IPS DF 19.7 (cell line): ENCODE measurements at places on chromosomes 7 and 10.

DNA sequence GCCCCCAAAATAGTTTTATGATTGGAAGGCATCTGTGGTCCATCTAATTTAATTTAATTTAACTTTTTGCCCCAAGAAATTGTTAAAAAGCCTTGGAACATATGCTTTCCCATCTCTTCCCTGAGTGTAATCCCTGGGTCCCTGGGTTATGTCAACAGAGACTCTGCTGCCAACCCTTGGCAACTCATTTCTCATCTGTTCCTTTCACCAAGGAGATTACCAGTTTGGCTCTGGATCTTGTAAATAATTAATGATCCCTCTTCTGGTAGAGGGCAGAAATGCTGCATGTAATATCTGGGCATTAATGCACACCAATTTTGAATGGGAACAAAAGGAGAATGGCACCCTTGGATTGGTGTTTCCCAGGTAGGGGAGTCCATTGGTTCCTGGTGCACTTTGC is 514.2 kb downstream of the CCSER2 start:
- DNase-seq: no peak

- no peak for DNase-seq
Observed at GRCh38 chr7:26609082-26609481, 255.3 kb downstream of the SKAP2 start.

DNA sequence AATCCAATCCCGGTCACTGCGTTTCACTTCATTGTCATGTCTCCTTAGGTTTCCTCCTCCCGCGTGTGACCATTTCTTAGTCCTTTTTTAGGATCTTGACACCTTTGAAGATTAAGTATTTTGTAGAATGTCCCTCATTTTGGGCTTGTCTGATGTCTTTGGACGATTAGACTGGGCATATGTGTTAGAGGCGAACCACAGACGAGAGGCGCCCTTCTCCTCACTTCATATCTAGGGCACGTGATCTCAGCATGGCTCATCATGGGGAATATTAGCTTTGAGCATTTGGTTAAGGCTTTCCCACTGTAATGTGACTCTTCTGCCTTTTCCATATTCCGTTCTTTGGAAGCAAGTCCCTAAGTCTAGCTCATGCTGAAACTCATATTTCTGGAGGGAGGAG is 59.0 kb downstream of the KCNH2 start:
- no peak for DNase-seq

DNA sequence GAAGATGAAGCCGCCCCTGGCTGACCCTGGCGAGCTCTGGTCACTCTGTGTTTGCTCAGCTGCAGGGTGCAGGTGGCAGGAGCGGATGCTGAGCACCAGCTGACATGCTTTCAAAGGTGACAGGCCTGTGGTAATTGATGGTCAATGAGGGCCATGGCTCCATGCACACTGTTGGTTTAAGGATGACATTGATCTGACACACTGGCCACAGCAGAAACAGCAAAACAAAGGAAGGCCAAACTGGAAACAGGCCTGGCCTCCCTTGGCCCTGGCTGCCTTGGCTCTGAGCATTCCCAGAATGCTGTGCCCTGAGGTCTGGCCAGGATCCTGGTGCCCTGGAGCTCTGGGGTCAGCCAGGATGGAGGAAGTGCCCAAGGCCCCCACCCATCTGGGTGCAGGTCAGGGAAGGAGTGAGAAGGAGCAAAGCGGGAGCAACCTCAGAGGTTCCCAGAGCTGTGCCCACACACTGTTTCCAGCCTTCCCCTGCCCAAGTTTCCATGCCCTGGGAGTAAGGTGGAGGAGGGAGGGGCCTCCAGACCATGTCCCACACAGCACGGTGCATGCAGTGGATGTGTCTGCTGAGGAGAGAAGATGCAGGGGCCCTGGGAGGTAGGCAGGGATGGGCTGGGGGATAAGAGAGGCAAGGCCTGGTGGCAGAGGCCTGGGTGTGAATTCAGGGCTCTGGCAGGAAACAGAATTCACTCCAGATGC is 302.2 kb downstream of the RPS24 start:
- no peak for DNase-seq

DNA sequence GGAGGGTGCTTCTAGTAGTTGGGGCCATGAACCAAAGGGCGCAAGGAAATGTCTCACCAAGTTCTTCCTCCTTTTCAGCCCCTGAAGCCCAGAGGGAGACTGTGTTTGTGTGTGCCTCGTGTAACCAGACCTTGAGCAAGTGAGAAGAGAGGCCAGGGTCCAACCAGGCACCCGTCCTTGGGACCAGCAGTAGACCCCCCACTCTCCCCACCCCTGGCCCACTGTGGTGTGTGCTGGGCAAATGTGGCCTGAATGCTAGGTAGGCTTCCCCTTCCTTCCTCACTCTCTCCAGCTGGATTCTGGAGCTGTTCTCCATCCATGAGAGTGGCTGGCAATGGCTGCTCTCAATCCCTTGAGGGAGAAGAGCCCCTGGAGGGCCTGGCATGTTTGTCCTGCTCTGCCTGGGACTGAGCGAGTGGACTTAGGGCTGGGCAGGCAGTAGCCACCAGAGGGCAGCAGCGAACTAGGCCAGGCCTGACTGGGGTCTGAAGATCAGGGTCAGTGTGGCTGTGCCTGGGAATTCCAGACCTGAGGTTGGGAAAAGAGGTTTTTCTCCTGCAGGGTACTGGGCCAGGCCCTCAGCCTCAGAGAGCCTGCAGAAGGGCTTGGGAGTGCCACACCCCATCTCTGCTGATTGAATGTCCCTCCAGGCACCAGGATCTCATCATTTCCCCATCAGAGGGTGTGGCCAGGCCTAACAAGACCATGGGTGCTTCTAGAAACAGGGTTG is 12.5 kb downstream of the SFRP5 start:
- DNase-seq: no peak

- no peak for DNase-seq
Observed at GRCh38 chr10:79274279-79275104, 72.8 kb upstream of the PPIF start.

DNA sequence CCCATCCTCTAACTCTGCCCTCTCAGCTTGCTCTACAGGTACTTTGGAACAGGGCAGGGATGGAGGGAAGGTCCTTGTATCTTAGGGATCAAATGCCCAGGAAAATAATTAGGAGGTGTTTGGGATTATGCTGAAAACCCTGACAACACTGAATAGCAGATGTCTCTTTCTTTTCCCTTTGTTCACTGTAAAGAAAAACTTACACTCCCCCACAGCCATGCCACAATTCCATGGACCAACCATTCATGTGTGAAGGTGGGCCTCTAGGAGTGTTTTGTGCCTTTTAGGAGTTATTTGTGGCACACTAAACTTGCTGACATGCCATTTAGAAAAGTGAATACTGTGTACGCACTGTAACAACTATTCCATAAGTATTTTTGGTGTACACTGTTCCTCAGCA is 108.1 kb downstream of the SNX10 start:
- DNase-seq: no peak

DNA sequence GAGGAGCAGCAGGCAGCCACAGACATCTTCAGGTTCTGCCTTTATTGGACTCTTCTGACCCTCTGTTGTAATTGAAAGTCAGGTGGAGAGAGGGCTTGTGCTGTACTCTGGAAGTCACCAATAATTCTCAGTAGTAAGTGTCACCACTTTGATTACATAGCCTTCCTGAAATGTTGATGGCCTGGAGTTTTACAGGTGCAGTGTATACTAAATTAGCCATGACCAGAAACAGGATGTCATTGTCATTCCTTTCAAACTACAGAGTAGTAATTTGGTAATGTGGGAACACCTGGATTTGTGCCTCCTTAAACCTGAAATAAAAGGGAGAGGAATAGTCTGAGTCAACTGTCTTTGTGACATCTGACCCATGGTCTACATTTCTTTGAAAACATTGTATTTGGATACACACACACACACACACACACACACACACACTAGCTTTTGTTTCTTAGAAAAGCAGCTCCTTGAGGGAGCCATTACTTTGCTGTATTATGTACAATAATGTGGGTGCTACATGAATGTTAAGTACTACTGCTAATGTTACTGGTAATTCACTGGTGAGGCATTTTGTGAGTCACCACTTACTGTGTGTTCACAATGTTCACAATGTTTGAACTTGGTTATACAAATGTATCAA is 19.6 kb downstream of the ARL4A start:
- no peak for DNase-seq

DNA sequence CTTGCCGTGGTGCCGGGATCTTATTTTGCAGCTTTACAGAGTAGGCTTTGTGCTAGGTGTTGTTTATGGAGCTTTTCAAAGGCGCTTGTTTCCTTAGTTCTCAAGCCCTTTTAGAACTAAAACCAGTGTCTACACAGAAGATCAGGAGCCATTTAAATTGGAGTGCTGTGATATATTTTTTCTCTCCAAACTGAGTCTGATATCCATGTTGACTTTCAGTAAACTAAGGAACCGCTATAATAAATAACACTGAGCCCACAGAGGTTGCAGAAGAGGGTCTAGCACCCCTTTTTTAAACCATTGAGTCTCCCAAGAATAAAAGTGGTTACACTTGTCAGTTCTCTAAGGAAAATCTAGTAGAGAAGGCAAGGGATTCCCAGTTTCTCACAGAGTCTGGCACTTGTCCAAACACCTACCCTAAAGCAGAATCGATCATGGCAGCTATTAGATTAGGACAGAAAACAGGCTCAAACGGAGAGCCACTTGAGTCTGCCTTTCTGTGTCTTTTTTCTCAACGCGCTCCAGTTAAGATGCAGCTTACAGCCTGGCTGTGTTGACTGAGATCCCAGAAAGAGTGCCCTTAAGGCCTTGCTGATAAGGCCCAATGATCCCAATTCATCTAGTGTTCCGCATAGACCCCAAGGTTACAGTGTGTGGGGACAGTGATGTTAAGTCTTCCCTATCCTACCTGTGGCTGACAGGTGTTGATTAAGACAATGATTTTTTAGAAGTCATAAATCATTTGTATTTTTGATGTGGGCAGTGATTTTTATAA is 804 bp downstream of the TMEM106B start:
- DNase-seq: no peak

DNA sequence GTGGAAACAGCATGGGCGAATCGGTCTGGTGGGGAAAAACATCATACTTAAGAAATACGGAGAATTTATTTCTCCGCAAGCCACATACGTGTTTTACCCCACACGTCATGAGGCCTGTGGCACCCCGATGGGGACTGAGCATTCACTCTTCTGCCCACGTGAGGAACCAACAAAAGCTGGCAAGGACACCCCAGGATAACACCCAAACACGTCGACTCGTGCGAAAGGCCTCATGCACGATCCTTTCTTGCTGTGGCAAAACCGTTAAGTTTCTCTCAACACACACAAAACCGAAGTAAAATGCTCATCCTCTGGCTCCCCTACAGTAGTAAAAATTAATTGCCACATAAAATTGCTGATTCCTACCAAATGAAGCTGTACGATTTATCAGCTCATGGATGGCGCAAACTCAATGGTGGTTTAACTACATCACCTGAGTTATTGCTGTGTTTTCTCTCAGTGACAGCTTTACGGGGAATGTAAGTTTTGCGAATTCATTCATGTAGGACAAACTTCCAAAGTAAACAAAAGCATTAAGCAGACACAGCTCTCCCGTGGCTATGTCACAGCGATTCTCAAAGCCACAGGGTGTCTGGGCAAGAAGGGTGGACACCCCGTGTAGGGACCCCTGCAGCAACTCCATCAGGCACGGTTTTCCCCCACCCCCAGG is 97.0 kb downstream of the CTBP2 start:
- no peak for DNase-seq

- no peak for DNase-seq
Observed at GRCh38 chr10:18450298-18450697, 201.1 kb downstream of the NSUN6 start.

DNA sequence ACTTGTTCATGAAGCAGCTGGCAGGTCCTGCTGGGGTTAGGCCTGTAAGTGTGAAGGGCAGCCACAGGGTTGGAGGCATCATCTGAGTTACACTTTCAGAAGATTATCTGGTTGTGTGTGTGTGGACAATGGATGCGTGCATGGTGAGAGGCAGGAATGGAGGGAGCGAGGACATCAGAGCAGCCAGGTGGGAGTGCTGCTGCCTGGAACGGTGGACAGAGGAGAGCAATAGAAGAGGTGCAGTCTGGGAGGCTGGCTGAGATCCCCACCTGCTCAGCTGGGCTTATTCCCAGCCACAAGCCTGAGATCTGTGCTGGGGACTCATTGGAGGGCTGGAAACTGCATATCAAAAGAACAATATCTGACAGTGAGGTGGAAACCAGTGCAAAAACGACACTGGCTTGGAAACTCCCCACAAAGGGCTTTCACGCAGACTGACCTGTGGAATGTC is 17.9 kb downstream of the ZNF488 start:
- DNase-seq: no peak

DNA sequence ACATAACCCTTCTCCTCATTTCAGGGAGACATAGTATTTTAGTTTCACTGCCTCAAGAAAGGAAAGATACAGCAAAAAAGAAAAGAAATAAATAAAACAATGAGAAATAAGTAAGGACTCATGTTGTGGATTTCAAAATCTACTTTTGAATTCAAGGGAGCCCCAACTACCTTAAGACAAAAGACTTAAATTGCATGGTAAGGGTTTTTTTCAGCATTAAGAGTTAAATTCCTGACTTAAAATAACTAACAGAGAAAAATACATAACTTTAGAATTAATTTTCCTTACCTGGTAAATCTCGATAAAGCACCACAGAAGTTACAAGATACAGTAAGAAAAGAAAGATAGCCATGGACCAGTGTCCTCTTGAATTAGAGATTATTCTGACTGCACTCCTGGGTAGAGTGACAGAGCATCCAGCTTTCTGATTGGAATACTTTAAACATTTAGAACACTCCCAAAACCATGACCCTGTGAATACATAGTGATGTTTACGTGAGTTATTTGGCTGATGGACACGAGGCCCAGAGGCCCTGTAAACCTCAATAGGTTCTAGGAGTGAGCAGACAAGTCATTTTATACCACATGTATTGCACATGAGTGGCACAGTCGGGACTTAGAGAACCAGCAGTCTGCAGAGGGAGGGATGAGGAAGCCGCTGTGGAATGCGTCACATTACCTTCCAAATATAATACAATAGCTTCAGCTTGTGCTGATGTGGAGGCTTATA is 292.5 kb upstream of the SEMA3C start:
- DNase-seq: no peak

DNA sequence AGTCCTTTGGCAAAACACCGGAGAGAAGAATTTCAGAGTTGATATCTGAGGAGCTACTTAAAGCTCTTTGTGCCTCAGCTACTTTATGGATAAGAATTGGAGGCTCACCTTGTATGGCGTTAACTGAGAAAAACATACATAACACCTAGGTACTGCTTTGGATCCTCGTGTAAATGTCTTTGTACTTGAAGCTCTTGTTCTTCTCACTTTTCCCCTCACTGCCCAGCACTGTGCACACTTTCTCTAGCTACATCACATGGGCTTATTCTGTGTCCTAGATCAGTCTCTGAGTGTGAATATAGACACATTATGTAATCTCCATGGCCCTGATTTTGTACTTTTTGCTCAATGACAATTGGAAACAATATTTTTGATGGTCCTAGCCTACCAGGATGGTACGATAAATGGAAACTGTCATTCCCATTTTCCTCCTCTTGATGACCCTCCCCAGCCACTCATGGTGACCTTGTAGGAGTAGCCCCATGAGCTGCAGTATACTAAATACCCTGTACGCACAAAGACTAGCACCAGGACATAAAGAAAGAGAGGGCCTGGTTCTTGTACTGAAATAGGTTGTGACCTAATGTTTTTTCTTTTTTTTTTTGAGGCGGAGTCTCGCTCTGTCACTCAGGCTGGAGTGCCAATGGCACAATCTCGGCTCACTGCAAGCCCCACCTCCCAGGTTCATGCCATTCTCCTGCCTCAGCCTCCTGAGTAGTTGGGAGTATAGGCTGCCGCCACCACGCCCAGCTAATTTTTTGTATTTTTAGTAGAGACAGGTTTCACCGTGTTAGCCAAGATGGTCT is 22.1 kb downstream of the STAMBPL1 start:
- no peak for DNase-seq
